ENCODE measurements at places on chromosomes 1 and 21.

- DNase-seq, result no peak
Measured at GRCh38 chr1:243598433-243598832, 251.6 kb downstream of the AKT3 start.

DNA sequence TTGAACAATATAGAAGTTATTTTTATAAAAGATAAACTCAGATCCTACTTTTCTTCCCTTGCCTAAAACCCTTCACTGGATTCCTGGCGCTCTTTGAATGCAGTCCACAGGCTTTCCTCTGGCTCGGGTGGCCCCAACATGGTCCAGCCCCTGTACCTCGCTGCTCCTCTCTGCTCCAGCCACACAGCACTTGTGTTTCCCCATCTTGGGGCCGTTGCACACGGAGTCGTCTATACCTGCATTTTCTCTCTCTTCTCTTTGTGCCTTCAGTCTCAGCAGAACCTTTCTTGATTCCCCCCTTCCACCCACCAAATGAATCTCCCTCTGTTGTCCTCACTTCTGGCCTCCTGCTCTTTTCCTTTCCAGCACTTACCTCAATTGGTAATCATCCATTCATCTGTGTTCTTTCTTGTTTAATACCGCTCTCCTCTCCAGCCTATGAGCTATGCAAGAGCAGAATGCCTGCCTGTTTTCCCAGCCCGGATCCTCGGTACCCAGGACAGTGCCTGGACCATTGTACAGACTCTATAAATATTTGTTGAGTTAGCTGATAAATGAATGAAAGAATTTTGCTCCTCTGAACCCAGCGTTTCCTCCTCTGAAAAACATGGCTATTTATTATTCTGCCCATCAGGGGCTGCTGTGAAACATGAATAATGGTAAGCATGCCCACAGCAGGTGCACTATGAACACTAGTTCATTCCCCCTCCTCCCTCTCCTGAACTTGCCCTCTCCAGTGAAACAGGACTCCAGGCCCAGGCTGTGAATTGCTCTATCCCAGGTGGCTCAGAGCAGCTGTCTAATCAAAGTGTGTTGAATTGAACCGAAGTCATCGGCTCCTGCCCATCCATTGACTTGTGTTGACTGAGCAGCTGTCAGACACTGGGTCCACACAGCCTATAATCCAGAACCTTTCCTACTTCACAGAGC lies 266.9 kb downstream of the PTPRU start:
- DNase-seq, result no peak

DNA sequence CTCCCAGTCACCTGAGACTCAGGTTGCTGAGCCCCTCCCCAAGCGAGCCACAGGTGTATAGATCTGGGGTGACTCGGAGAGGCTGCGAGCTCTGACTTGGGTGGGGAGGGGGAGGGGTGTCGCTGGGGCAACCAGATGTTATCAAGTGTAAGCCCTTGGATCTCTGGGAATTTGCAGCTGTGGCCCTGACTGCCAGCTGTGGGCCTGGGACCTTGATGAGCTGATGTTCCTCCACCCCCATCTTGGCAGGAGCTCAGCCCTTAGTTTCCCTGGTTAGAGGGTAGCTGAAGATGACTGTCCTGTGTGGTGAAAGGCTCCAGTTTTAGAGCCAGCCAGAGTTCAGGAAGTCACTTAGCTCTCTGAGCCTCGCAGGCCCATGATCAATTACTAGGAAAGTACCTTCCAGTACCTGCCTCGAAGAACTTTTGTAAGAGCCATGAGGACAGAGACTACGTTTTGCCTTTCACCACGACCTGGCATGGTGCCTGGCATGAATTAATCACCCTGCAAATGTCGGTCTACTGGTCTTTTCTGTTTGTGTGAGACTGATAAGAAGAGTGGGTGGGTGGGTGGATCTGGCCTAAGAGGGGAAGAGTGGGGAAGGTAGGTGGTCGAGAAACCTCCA lies 55.8 kb downstream of the YARS1 start:
- DNase-seq, result no peak

DNA sequence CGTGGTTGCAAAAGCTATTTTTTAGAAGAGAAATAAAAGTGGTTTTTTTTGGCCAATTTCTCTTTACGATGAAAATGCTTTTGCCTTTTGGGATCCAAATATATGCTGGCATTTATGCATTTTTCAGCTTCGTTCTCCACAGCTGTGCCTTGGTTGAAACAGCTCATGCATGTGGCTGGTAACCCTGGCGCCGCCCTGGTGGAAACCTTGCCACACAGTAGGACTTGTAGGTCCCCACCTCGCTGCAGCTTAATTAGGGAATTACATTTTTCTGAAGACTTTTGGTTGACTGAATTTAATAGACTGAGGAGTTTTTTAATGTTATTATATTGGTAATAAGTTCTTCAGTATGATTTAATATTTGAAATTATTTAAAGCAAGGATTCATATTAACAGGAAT lies 12.7 kb upstream of the PCP4 start:
- DNase-seq, result no peak

DNA sequence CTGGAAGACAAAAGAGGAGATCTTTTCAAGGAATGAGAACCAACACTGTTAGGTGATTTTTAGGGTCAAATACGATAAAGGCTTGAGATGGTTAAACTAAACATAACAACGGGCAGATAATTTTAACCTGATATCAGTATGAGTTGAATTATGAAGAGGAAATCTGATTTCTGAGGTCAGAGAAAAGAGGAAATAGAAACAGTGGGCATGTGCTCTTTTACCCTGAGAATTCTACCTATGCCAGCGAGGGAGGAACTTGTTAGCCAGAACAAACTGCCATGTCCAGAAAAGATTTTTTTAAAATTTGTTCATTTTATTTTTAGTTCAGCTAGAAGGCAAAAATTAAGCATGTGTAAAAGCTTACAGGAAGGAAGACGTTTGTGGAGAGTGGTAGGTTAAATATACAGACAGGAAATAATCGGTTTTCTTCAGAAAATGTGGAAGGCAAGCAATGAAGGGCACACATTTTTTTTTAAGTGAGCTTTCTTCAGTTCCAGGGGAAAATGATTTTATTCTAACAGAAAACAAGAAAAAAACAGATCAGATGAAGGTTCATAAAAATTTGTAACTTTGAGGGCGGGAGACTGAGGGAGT lies 1745.3 kb downstream of the MRPL39 start:
- DNase-seq, result no peak

- DNase-seq, result no peak
Measured at GRCh38 chr21:29506947-29507346, 208.2 kb downstream of the BACH1 start.

GRCh38 chr1:190904091-190904695 lies 426.5 kb upstream of the BRINP3 start:
- no peak for DNase-seq
